ENCODE measurements at places on chromosomes 11 and 22.

DNA sequence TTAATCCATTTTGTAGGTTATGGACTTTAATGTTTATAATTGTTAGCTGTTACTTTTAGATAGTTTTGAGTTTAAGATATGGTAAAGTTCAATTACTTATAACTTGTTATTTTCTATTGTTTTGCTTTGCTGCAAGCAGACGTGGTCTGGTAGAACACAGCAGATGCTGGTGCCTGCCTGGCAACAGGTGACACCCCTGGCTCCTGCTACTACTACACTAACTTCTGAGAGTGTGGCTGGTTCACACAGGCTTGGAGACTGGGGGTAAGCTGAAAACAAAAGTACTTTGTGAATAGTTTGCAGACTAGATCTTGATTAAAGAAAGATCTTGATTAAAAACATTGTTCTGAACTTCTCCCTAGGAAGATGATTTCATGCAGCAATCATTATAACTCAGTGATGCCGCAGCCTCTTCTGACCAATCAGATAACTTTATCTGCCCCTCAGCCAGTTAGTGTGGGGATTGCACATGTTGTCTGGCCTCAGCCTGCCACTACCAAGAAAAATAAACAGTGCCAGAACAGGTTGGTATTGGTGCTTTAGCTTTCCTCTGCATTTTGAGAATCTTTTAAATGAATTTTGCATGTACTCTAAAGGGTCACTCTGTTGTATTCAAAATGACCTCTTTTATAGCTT, 90.4 kb downstream of the HIPK3 start:
- no peak for DNase-seq

DNA sequence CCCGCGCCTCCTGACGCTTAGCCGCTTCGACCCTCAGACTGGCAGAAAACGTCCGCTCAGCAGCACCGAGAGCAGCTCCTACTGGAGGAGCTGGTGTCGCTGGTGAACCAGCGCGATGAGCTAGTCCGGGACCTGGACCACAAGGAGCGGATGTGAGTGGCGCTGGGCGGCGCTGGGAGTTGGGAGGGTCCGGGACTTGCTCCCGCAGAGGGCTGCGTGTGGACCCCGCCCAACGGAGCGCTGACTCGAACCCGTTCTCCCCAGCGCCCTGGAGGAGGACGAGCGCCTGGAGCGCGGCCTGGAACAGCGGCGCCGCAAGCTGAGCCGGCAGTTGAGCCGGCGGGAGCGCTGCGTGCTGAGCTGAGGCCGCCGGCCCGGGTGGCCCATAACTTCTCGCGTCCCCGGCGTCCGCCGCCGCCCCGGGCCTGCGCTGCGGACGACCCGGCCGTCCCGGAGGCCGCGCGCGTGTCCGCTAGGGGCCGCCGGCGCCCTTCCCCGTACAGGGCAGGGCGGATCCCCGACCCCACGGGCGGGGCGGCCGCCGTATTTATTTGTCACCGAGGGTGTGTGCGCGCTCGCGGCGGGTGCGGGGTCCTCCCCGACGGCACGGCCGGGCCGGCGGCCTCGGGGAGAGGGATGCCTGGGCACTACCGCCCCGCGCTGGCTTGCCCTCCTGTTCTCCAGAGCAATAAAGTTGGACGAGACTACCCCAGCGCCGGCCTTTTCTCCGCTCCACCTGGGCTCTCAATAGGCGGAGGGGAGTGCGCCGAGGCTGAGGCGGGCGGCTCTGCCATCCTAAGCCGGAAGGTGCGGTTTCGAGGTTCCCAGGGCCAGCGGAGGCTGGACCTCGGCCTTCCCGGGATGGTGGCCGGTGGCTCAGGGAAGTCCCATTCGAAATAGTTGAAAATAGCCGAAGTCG, 3.4 kb downstream of the KCNK7 start:
- no peak for DNase-seq

GRCh38 chr11:40986320-40986719, 473.1 kb downstream of the LRRC4C start:
- no peak for DNase-seq

- no peak for DNase-seq
Measured at GRCh38 chr11:46264976-46265375, 12.5 kb upstream of the CREB3L1 start.

- DNase-seq, result no peak
Measured at GRCh38 chr11:60314635-60315321, 12.3 kb upstream of the MS4A6E start.

GRCh38 chr11:119626871-119627270, 102.1 kb downstream of the NECTIN1 start:
- no peak for DNase-seq

DNA sequence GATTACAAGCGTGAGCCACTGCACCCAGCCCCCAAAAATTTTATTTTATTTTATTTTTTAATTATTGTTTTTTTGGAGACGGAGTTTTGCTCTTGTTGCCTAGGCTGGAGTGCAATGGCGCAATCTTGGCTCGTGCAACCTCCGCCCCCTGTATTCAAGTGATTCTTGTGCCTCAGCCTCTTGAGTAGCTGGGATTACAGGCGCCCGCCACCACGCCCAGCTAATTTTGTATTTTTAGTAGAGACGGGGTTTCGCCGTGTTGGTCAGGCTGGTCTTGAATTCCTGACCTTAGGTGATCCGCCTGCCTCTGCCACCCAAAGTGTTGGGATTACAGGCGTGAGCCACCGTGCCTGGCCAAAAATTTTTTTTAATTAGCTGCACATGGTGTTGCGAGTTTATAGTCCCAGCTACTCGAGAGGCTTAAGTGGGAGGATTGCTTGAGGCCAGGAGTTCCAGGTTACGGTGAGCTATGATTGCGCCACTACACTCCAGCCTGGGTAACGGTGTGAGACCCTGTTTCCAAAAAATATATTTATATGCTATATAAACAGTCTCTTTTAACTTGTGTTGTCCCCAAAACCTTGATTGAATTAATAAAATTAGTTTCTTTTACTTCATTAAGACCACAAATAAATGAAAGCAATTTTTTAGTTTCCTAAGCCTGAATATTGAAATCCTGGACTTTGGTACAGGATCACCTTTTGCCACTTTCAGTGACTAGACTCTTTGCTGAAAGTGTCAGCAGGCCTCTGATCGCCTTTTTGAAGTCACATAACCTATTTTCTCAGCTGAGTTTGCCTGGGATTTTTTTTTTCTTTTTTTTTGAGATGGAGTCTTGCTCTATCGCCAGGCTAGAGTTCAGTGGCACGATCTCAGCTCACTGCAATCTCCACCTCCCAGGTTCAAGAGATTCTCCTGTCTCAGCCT, 16.2 kb downstream of the ATG13 start:
- no peak for DNase-seq

- DNase-seq, result no peak
Measured at GRCh38 chr11:38839071-38839470, 2241.0 kb upstream of the RAG2 start.
